ENCODE measurements at places on chromosomes 3 and 15. TPM values are rescaled to one million over a fixed set of nuclear protein-coding genes. Genes with fewer than 3 reads are reported as not detected.

Gene RHCG
- 1.4 TPM for total RNA-seq

Gene MRAS
- total RNA-seq, result 35.7 TPM

Gene SLC24A5
- total RNA-seq, result 0.63 TPM

Gene AMT
- total RNA-seq, result 10.4 TPM

Gene CPEB1
- total RNA-seq, result 74.3 TPM

Gene P3H2
- 10.1 TPM for total RNA-seq

Gene MYRIP
- total RNA-seq, result 5.8 TPM

Gene UBA3
- 43.1 TPM for total RNA-seq

Gene PATL2
- total RNA-seq, result 0.87 TPM

Gene DPPA2
- total RNA-seq, result 10.2 TPM

Gene ZBBX
- total RNA-seq, result 23.2 TPM
